ENCODE measurements at places on chromosomes 4 and X.

DNA sequence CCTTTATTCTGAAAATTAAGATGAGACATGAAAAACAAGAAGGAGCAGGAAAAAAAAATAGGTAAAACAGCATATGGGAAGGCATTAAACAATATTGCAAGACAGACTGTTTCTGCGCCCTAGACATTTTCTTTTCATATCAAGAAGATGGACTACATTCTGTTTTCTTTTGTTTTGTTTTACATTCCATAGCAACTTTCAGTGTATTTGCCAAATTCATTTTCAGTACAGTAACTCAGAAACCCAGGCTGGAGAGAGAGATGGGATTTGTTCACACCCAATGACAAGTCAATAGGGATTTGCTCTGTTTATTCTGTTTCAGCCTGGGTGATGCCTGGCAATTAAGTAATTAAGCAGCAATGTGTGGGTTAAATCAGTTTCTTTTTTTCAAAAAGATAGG is 892.8 kb upstream of the DIAPH2 start:
- no peak for DNase-seq

DNA sequence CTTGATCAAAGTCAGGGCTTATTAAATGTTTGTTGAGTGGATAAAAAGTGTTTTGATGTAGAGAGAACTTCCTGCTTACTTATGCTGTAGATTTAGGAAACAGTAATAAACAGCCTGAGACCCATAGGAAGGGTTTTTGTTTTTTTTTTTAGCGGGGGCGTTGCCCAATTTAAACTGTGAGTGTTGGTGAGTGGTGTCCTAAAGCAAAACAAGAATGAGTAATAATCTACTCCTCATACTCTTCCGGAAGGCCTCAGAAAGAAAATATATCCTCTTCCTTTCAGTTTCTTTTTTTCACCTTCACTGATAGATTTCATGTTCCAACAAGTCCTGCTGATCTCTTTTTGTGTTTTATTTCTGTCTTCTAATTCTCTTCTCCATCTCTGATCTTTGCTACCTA is 104.4 kb upstream of the SCML1 start:
- no peak for DNase-seq

GRCh38 chr4:149549911-149550310 is 265.7 kb downstream of the IQCM start:
- DNase-seq, result no peak

DNA sequence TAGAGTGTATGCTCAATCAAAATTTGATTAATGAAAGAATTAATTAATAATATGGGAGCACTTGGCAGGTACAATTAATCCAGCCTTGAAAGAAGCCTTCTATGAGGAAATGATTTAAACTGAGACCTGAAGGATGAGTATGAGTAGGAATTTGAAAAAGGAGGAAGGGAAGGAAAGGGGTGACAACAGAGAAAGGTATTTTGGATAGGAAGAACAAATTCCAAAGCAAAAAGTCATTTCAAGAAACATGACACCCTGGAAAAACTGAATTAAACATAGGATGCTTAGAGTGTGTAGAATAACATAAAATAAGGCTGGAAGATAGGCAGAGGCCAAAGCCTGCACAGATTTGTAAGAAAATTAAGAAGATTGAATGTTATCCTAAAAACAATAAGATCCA is 29.6 kb downstream of the PHOX2B start:
- no peak for DNase-seq

- no peak for DNase-seq
Measured at GRCh38 chr4:140269369-140269768, 104.1 kb upstream of the SCOC start.

GRCh38 chr4:3802571-3803474 is 36.6 kb downstream of the ADRA2C start:
- DNase-seq, result no peak

- DNase-seq, result no peak
Measured at GRCh38 chr4:7752649-7753048, 187.0 kb downstream of the AFAP1 start.
